ENCODE measurements at places on chromosomes 6 and 20. TPM values are rescaled to one million over a fixed set of nuclear protein-coding genes. Genes with fewer than 3 reads are reported as not detected.

SPATA25 gene
- 2.6 TPM for total RNA-seq

KIF25 gene
- total RNA-seq, result not detected

ARMH2 gene
- total RNA-seq, result not detected

COL21A1 gene
- total RNA-seq, result 91.3 TPM

GNRH2 gene
- not detected for total RNA-seq

UNC93A gene
- not detected for total RNA-seq

HLA-DPA1 gene
- total RNA-seq, result 14.6 TPM

PRSS16 gene
- 1.6 TPM for total RNA-seq

Measured in skeletal muscle tissue (tissue), 5 donors.